GM19239 (cell line): ENCODE measurements at places on chromosomes 6 and 20.

DNA sequence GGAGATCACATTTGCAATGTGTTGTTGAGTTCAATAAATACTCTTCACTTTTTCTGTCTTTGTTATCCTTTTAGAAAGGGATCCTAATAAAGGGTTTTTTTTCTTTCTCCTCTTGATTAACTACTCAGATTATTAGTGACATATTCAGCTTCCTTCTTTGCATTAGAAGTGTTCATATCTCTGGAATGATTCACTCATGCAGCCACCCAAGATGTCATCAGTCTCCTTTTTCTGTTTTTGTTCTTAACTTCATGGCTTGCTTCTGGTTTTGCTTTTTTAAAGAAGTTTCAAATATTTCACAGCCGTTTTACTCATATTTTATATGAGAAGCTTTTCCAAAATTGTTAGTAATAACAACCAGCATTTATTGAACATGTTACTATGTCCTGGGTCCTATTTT lies 187.6 kb downstream of the TMEM242 start:
- DNase-seq = no peak

DNA sequence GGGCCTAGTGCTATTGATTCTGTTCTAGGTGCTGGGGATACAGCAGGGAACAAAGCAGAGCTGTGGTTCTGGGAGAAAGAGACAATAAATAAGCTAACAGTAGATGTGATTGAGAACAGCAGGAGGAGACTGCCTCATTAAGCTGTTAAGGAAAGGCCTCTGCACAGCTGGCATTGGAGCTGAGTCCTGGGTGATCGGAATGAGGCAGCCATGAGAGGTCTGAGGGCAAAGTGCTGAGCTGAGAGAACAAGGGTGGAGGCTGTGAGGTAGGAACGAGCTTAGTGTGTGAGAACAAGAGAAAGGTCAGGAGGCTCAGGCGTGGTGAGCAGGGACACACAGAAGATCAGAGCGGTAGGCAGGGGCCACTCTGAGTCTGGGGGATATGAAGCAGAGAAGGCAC lies 18.3 kb downstream of the DDX27 start:
- DNase-seq = no peak

- DNase-seq = peak; percentile 24
Observed at GRCh38 chr6:32397252-32397920, 9.6 kb downstream of the BTNL2 start.

DNA sequence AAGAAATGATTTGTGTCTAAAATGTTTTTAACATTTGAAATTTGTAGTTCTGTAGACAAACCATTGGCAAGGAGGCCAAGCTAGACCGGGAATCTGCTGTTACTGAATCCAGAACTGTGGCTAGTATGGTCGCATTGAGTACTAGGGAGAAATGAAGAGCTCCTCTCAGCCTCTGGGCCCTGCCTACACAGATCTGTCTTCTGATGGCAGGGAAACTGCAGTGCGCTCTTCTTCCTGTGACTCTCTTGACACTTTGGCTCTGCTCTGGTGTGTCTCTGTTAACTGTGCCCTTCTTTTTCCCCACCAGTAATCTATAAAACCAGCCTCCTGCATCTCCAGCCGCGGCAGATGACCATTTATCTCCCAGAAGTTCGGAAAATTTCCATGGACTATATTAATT lies 61.5 kb upstream of the TMEM181 start:
- no peak for DNase-seq
